Kidney epithelial cell (primary cell): ENCODE measurements at places on chromosomes 5 and 9. TPM values are rescaled to one million over a fixed set of nuclear protein-coding genes. Genes with fewer than 3 reads are reported as not detected.

GRCh38 chr5:170612256-170612678 is 108.4 kb downstream of the KCNIP1 start:
- DNase-seq, result no peak

GRCh38 chr5:168136340-168136739 is 155.1 kb upstream of the WWC1 start:
- no peak for DNase-seq

GRCh38 chr5:159049844-159050315 is 49.8 kb downstream of the EBF1 start:
- no peak for DNase-seq

- DNase-seq, result no peak
Measured at GRCh38 chr9:104970271-104970987, 42.5 kb upstream of the ABCA1 start.

DNA sequence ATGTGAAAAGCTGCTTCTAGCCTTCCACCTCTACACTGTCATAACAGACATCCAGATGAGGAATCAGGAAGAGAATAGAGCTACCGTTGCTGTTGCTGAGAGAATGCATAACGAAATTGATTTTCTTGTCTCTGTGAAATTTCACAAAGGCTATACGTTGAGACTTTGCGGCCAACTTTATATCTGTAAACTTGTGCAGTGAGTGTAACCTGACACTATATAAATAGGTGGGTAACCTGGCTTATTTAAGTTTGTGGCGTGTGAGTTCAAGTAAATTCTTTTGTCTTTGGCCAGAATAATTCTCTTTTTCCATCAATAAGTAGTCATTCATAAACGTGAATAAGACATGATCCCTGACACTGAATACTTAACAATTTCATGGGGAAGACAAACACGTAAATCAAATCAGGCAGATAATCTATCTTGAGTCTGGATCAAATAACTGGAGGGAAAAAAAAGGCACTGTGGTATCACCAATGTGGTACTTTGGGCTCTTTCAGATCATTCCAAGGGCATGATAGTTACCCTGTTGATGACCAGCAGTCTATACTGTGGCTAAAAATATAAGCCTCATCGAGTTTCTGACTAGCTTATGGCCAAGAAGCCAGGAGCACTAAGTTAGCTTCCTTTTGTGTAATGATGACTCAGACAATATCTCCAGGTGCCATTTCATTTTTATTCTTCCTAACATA is 98.2 kb upstream of the RASA1 start:
- no peak for DNase-seq

DNA sequence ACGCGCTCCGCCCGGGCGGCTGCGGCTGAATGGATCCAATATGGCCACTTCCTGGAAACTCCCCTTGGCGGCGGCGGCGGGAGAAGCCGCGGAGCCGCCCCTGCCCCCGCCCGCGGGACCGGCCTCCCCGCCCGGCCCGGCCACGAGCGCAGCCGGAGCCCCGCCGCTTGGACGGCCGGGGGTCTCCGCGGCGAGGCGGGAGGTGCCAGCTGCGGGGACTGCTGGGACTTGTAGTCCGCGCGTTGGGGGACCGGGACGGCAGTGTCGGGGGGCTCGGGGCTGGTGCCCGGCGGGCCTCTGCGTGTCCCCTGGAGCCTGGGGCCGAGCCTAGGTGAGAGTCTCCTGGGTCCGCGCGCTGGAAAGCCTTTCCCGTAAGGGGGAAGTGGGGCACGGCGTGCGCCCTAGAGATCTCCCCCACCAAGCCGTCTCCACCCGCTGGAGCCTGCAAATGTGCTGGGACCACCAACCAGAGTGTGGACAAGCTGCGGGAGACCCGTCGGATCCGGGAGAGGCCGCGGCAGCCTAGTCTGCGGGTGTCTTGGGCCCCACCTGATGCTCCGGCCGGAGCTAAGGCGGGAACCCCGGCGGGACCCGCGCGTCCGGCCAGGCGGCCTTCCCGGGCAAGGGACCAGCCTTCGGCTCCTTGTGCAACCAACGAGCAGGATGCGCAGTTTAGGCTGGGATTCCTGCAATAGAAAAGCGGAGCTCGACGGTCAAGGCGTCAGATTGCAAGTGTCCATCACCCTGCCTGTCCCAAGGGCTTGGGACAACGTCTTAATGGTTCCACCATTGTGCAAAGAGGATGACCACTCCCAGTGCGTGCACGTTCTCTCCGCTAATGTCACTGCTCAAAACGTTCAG is at the start of gene SEPTIN8:
Gene SEPTIN8, minus strand, starts transcription at position 31 of the 861 bp plus-strand sequence. CDS start 102 bp downstream, outside the sequence.
- DNase-seq, result no peak

- peak; percentile 47 for DNase-seq
Measured at GRCh38 chr5:148446611-148447010, 62.9 kb downstream of the FBXO38 start.

DNA sequence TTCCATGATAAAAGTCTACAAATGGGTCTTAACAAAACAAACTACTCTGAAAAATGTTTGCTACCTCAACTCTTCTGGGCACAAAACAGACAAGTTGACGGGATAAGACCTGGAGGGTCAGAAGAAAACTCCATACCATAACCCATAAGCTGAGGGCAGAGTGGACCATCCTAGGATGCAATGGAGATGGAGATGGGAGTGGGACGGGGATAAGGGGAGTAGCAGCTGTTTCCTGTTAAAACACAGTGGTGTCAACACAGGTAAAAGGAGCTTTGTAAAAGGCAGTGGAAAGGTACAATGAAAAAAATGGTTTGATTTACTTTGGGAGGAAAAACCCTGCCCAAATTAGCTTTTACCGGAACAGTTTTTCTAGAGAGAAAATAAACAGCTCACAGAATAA is 41.6 kb downstream of the CEMIP2 start:
- DNase-seq, result no peak

DNA sequence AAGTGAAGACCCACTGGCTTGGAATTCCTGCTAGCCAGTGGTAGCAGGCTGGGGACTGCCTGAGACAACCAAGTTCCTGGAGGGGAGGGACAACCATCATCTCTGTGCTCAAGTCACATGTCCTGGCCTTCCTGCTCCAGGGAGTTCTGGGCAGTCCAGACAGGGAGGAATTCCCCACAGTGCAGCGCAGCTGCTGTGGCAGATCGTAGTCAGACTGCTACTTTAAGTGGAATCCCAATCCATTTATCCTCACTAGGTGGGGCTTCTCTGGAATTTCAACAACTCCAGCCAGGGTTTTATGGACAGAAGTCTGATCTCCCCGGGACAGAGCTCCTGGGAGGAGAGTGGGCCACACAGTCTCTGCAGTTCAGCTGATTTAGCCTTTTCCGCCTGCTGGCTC is 20.9 kb upstream of the OR5C1 start:
- no peak for DNase-seq

DNA sequence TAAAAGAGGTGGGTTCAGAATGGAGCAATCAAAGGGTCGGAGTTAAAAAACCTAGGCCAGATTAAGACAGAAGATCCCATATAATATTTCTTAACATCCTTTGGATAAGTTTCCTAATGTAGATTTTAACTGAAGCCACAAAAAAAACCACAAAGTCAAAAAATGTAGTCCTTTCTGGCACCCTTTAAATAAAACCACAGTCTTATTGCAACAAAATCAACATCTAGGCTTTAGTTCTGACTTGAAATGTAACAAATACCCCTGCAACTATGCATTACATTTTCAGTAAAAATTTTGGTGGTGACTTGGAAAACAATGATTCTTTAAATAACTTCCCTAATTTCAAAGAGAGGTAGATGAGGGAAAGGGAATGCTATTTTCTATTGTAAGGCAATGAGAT is 109.2 kb downstream of the PSAT1 start:
- DNase-seq, result no peak

DNA sequence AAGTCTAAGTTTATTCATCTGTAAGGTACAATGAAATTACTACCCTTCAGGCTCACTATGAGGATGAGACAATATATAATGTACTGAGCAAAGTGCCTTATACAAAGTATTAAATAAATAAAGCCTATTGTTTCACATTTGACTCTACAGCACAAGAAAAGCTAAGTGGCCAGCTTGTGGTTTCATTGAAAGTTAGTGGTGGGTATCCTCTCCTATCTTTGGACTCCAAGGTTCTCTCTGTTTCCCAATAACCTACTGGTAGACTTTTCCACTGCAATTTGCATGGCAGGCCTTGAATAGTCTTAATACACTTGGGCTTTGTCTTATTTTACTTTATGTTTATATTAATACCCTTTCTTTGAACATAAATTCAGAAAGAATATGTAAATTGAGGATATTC is 262.7 kb downstream of the DEPDC1B start:
- DNase-seq, result no peak

DNA sequence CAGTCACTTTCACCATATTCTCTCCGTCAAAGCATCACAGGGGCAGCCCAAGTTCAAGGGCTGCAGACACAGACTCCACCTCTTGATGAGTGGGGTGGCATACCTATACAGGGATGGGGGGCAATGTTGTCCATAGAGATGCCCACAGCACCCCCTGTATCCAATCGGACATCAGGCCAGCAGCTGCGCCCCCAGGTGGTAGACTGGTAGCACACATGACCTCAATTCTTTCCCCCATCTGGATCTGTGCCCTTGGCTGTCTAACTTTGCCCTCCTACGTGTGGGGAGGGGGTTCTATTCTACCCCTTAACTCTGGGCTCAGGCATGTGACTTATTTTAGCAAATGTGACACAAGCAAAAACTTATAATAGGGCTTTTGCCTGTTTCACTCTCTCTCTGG is 84.0 kb upstream of the SLC25A48 start:
- DNase-seq, result no peak

DNA sequence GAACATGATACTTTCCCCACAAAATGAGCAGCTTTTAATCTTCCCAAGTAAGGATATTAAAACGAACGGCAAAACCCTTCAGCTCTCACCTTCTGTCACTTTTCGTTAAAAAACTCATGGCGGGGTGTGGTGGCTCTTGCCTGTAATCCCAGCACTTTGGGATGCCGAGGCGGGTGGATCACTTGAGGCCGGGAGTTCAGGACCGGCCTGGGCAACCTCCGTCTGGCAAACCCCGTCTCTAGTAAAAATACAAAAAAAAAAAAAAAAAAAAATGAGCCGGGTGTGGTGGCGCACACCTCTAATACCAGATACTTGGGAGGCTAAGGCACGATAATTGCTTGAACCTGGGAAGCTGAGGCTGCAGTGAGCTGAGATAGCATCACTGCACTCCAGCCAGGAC is 902 bp downstream of the TMED9 start:
- no peak for DNase-seq

DNA sequence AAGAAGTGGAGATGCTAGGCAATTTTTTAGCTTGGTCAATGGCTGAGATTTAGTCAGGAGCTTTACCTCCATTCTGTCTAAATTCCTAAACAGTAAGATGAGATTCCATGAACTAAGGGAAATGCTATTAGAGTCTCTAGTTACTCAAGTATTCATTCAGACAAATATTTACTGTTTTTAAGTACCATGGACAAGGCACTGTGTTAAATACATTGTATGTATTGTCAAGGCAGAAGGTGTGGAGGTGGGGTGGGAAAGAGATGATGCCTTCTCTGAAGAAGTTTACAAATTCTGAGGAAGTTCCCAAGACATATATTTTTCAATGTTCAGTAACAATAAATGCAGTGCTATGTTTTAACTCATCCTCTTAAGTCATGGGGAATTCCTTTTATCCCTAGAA is 459.9 kb upstream of the NMUR2 start:
- DNase-seq, result no peak

- DNase-seq, result no peak
Measured at GRCh38 chr9:13397661-13398060, 118.2 kb upstream of the MPDZ start.

DNA sequence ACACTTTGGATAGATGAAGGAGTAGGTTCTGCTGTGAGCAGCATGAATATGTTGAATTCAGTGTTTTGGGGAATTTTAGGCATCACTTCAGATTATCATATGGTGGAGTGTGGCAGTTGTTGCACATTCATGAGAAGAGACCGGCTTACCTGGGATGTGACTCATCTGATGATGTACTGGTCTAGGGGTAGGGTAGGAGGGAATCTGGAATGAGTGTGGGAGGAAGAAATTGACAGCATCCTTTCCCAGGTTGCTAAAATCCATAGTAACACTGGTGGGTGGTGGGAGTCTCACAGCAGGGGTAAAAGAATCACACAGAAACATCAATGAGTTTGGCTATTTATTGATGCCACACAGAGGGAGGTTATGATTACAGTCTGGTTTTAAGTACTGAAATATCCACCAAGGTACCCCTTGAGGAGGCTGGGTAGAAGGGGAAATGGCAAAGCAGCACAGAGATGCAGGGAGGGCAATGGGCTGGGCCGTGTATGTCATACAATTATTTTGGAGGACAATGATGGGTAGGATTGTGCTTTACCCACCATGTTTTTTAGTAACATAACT is 82.5 kb downstream of the TARS1 start:
- DNase-seq, result no peak

GRCh38 chr5:124872086-124872485 is 125.6 kb upstream of the ZNF608 start:
- no peak for DNase-seq

GRCh38 chr9:20043461-20043860 is 254.6 kb upstream of the SLC24A2 start:
- DNase-seq, result no peak

DNA sequence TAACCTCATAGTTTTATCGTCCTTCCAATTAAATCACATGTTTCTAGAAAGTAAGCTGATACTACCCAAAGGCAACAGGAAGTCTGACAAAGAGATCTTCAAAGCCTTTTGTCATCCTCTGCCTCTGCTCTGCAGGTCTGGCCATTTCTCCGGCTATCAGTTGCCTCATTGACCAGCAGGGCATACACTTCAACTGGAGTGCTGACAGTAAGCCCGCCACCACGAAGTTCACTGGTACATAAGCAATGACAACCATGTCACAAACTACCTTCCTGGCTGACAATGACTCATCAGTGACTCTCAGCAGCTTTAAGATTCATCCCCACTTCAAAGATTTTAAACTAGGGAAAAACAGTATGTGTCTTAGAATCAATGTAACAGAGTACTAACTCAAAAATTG is 20.6 kb downstream of the SPTLC1 start:
- DNase-seq, result no peak

DNA sequence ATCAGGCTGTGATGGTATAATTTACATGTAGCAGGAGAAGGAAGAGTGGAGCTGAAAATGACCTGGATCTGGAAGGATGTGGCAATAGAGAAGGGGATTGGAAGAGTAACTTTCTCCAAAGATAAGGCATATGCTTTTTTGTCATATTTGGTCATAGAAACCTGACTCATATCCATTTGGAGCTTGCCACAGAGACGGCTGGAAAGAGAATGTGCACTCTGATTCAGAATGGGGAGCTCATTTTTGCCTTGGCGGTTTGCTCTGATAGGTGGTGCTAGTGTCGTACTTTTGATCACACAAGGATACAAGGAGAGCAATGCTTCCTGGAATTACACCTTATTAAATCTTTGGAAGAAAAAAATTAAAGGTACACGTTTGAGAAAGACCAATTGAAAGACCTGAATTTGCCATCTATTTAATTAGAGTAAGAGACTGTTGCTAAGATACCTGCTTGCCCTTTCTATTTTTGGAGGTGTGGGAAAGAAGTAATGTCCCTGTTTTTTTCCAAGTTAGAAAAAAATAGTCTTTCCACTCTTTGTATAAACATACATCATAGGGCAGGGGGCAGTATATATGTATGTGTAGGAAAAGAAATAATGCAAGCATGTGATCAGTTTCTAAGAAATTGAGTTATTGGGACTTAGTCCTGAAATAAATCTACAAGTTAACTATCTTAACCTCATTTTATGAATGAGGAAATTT is 5.4 kb downstream of the LSM11 start:
- DNase-seq, result peak; percentile 10

Gene EPB41L4A
- 17.9 and 30.6 TPM in 2 replicates for total RNA-seq

Gene LCN9
- total RNA-seq, result not detected in 2 replicates

Gene PTPN3
- 29.6 and 33.6 TPM in 2 replicates for total RNA-seq

Gene DNAH5
- total RNA-seq, result 2.7 and 4.4 TPM in 2 replicates

Gene TRIP13
- total RNA-seq, result 7.4 and 10.8 TPM in 2 replicates

Gene NR5A1
- not detected in 2 replicates for total RNA-seq

Gene NR6A1
- total RNA-seq, result 0.92 and 2.2 TPM in 2 replicates
